ENCODE measurements at places on chromosomes 7 and 10.

DNA sequence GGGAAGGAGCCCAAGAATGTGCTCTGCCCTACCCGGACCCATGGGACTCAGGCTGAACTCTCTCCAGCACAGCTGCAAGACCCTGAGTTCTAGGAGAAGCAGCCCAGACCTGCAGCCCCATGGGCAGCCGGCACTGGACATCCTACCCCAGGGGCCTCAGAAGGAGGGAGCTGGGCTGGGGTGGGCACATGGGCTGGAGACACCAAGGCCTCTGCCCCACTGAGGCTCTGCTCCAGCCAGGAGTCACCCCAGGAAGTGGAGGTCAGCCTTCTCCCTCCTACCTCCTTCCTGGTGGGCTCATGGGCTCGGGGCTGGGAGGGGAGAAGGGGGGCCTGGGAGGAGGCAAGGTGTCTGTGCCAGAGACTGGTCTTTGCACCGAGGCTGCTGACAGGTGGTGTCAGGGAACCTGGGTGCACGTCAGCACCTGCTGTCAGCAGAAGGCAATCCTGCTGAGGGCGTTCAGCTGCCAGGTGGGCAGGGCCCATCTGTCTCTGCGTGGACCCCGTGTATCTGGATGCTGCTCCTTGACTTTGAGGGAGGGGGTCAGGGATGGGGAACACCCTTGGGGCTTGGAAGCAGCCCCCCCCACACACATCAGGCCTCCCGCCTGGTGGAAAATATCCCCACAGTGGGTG, 95.2 kb downstream of the PDGFA start:
- no peak for DNase-seq

- DNase-seq = no peak
Observed at GRCh38 chr7:30789334-30789711, 18.1 kb downstream of the MINDY4 start.

GRCh38 chr7:158018098-158018762, 569.4 kb downstream of the PTPRN2 start:
- DNase-seq = no peak

DNA sequence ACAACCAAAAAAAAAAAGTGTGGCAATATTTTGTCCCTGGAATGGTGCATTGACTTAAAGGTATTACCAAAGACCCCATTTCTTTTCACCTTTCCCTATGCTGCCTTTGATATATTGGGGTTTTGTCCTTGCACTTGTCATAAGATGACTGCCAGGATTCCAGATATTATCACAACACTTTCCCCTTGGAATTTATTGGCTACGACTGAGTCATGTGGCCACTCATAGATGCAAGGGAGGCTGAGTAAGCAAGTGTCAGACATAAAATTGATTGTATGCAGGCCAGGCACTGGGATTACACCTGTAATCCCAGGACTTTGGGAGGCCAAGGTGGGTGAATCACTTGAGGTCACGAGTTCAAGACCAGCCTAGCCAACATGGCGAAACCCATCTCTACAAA, 83.6 kb downstream of the PPP1R3C start:
- no peak for DNase-seq

DNA sequence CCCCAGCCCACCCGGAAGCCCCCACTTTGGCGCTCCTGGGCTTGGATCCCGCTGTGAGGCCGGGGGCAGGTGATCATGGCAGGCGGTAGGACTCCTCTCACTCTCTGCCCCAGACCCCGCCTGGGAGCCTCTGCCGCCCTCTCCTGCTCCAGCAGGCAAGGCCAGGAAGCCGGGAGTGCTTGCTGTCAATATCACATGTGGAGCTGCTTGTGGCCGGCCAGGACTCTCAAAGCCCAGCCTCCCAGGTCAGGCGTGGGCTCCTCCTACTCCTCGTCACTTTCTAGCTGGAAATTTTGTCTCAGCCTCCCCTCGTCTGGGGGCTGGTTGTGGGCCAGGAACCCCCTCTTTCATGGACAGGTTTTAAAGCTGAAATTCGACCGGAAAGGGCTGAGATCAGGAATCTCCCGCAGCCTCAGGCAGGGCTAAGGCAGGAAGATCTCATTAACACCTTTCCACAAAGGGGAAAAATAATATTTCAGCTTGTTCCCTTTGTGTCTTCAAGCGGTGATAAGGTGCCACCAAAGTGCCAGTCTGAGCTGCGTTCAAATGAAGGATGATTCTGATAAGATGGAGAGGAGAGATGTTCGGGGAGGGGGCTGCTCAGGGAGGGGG, 273.6 kb upstream of the PODXL start:
- DNase-seq = peak; percentile 69

- DNase-seq = no peak
Observed at GRCh38 chr7:55464422-55464821, 99.3 kb downstream of the LANCL2 start.

DNA sequence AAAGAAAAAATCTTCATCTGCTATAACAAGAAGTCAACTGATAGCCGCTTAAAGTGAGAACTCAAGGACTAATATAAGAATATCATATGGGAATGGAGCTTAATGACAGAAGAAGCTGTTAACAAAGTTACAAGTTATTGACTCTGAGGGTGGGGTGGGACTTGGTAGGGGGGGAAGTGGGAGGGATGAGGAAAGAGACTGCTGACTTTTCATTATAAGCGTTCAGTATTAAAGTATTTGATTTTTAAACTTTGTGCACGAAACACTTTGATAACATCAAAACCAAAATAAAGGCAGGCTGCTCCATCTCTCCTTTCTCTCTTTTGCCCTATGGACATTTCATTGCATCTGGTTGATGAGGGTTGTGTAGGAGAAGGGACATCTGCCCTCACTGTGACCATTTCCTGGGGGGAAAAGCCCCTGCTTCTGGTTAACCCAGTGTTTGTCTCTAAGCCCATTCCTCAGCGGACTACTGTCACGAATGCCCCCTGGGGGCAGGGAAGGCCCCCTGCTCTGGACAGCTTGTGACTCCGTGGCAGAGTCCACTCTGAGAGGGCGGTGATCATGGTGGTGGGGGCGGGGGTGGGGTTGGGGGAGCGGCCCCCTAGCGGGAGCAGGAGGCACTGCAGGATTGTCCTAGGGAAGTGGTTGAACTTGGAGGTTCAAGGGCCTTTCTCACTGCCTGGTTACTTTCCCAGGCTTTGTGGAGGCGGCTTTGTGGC, 17.4 kb downstream of the SLC13A4 start:
- DNase-seq = peak; percentile 55

DNA sequence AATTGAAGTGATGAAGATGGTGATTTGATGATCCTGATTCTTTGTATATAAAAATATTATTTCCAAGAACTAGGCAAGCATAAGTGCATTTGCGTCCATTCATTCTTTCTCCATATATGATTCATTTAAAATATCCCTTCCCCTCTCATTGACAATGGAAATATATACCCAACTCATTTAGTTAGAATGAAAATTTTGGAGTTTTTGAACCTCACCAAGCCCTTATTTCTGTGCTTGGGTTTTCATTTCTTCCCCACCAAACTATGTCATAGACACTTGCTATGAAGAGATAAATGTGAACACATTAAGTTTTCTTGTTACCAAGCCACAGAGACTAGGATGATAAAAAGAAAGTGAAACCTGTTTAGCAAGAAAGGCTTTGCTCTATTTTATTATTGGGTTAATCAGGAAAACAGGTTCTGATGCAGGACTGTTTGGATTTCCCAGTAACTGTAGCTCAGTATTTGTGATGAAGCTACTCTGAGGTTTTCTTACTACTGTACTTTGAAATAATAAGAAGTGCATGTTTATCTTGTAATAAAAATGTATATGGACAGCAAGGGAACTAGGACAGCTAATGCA, 68.3 kb downstream of the ITGB1 start:
- no peak for DNase-seq

DNA sequence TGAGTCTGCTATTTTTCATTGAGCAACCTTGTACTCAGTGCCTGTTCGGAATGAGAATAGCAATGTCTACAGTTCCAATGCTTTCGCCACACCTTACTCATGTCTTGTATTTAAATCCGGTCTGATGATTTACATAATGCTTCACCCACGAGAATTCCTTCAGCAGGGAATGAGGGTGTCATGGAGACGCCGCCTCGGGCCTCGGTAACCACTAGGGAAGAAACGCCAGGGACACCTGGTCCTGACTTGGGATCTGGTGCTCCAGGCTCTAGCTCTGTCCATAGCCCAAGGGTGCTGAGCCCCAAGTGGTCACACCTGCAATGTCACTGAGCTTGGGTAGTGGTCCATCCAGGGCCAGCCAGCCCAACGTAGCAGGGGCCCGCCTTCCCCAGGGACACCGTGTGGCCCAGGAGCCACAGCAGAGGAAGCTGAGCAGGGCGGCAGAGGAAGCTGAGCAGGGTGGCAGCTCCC, 37.4 kb downstream of the PRKAG2 start:
- DNase-seq = no peak

- no peak for DNase-seq
Observed at GRCh38 chr7:115952832-115953231, 77.7 kb downstream of the TFEC start.

DNA sequence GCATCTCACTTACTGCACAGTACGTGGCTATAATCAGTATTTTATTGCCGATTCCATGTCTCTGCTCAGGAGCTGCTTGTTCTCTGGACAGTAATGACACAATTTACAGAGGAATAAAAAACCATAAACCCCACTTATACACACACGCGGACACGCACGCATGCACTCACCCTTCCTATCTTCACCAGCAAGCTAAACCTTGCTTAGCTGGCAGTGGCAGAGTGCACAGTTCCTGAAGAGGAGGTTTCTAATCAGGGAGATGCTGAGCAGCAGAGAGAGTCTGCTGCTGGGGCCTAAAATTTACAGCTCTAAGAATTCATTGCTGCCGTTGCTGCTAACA, 66.3 kb downstream of the SND1 start:
- DNase-seq = no peak

GRCh38 chr7:148715027-148715426, 16.3 kb downstream of the CUL1 start:
- no peak for DNase-seq

DNA sequence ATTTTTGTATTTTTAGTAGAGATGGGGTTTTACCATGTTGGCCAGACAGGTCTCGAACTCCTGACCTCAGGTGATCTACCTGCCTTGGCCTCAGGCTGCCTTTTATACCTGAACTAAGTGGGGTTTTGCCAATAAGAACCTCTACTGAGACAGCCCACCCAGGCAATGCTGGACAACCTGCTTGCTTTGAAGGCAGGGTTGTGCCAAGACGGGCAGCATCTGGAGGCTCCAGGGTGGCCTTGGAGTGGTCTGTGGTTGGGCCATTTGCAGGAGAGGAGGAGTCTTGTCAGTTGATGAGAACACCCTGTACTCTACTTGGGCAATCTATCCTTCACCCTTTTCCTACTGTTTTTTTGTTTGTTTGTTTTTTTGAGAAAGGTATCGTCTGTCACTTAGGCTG, 75.3 kb upstream of the ZNF735 start:
- DNase-seq = no peak

GRCh38 chr7:81573932-81574331, 195.9 kb downstream of the HGF start:
- DNase-seq = no peak

GRCh38 chr7:97971120-97971989, 18.6 kb downstream of the OCM2 start:
- peak; percentile 80 for DNase-seq

GRCh38 chr10:57638411-57638810, 629.3 kb downstream of the IPMK start:
- peak; percentile 50 for DNase-seq

- DNase-seq = no peak
Observed at GRCh38 chr10:43198682-43199005, 60.4 kb downstream of the CSGALNACT2 start.

GRCh38 chr7:132430861-132431822, 145.1 kb downstream of the PLXNA4 start:
- no peak for DNase-seq

DNA sequence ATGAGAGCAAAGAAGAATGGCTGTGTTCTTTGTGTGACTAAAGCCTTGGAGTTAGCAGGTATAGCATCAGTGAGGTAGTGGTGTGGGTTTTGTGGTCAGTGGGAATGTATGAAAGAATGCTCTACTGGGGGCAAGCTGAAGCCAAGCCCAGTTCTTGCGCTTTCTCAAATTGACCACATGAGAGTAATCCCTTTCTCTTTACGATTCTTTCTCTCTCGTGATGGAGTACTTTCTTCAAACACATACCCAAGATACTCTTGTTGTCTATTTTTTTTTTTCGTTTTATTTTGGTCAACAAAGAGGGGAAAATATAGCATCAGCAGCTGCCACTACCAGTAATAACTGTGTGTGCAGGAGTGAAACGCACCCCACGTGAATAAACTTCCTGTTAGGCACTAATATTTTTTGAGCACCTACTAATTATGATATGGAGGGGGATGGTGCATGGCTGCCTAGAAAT, 8.4 kb upstream of the PANK1 start:
- DNase-seq = no peak

- peak; percentile 67 for DNase-seq
Observed at GRCh38 chr7:51587604-51588003, 271.0 kb upstream of the COBL start.

GRCh38 chr7:17680026-17680425, 260.3 kb downstream of the SNX13 start:
- DNase-seq = no peak

DNA sequence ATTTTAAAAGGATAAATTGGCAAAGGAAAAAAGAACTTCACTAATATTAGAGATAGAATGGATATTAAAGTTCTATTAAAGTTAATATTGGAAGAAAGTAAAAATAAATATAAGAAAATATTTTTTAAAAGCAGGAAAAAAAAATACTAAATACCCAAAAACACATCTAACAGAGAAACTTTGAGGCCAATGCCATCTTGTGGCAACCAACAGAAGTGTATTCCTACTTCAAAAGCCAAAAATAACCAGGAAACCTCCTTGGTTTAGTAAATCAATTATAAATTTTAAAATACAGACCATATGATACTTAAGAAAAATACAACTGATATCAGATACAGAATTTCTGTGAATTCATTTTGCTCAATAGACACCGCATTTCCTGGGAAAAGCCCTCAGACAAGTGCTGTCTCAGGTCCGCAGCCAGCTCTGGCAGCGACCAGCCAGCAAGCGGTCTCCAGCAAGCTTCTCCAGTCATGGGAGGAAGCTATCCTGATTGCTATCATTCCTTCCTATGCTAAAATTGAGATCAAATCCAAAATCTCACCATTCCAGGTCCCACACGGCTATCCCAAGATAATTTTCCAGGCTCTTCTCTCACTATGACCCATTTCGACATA, 65.3 kb downstream of the LMBR1 start:
- DNase-seq = peak; percentile 50

DNA sequence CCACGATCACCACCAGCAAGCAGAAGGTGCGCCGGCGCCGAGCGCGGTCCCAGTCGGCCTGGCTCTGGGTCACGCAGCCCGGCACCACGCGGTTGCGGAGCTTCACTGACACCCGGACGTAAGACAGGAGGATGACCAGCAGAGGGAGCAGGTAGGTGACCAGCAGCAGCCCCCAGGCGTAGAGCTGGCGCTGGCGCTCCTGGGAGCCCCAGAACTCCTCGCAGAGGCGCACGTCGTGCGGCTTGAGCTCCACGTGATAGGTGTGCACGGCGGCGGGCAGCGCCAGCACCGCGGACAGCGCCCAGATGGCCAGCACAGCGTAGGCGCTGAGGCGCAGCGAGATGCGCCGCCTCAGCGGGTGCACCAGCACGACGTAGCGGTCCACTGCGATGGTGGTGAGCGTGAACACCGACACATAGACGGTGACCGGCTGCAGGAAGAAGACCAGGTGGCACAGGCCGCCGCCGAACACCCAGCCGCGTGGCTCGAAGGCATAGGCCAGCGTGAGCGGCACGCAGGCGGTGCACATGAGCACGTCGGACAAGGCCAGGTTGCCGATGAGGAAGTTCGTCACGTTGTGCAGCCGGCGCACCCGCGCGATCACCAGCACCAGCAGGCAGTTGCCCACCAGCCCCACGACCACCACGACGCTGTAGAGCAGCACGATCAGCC, 920 bp downstream of the PRLHR start:
- peak; percentile 97 for DNase-seq

GRCh38 chr10:126177417-126178030, 210.8 kb downstream of the ADAM12 start:
- no peak for DNase-seq
